ENCODE measurements at places on chromosomes 2 and 18.

DNA sequence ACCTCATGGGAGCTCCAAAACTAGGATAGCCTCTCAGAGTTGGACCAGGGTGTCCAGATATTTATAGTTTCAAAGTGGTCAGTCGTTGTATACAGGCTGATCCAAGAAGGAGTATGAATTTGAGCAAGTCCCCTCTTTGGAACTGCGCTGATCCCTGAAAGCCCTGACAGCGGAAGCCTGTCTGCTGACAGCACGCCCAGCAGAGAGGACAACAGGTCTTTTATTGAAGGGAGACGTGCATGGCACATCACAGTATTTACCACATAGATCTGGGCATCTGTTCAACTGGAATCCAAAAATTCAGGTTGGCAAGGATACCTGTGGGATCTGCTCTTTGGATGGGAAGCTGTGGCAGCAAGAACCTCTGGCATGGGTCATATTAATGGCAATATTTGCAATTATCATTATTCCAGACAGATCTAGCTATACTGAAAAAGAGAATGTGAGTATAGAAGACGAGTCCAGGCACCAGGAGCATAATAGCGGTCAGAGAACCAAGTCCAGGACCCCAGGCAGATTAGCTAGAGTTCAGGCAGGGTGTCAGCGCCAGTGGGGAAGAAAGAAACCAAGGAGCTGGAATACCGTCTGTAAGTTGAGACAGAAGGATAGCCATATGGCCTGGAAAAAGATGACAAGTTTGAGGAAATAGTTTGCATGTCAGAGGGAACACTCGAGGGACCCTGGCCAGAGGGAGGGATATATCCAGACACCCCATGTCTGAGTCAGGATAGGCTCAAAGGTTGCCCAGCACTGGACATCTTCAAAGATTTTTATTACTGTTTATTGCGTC is 260.4 kb upstream of the FANCL start:
- no peak for DNase-seq

- no peak for DNase-seq
Observed at GRCh38 chr2:232268636-232269165, 109.8 kb upstream of the ALPP start.

DNA sequence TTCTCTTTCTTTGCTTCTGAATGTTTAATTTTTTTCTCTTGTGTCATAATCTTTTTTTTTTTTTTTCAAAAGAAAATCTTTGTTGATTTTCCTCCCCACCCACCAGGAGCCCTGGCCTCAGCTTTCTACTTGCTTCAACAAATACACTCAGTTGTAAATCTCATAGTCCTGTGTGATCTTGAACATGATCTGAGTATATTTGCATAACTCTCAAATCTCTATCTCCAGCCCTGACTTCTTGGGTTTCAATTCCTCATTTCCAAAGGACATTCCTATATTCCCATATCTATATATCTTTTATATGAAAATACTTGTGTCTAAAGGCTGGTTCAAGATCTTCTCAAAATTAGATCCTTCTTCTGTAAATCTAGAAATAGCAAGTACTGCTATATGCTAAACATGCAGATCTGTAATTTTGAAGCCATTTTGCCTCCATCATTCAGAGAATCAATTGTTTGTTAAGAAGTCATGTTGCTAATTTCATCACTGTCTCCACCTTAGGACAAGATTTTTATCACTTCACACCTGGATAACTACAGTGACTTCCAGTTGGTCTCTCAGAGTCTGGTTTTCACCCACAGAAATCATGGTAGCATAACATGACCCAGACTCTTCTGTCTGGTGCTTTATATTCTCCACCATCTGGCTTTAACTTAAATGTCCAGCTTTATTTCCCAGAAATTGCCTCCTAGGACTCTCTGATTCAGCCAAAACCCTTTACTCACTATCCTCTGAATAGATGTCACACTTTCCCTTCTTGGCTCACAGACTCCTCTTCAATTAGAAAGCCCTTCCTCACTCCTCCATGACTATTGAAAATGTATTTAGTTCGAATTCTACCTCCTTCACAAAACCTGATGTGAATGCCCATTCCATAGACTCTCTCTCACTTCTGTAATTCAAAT is 98.1 kb downstream of the ZEB2 start:
- DNase-seq: no peak

GRCh38 chr2:15127876-15128275 is 433.3 kb downstream of the NBAS start:
- DNase-seq: no peak

- DNase-seq: no peak
Observed at GRCh38 chr2:32825291-32825712, 121.5 kb upstream of the LTBP1 start.

GRCh38 chr2:187532333-187533120 is 21.7 kb downstream of the TFPI start:
- no peak for DNase-seq

DNA sequence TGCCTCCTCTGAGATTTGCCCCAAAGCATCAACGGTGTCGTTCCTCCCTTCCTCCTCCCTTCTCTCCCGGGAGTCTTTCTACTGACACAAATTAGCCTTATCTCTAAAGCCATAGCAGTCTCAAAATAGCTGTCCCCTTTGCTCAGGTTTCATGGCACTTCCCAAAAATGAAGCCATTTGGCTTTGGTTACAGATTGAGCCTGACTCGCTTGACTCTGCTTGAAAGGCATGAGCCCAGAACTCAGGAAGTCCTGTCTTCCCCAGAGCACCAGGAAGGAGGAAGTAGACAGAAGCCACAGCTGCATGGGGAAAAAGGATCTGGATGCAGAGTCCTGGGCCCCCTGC is 234.4 kb upstream of the RGPD4 start:
- no peak for DNase-seq

DNA sequence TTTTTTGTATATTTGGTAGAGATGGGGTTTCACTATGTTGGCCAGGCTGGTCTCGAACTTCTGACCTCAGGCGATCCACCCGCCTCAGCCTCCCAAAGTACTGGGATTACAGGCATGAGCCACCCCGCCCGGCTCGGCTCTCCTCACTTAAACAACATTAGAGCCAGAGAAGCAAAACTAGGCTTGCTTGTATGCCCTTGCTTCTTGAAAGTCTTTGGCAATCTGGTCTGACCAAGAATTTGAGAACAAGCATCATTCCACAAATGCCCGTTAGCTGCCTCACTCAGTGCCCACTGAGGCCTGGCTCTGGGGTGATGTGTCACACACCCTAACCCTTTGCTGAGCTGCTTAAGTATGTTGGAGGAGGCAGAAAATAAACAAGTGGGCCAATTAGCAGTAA is 33.5 kb downstream of the SOWAHC start:
- DNase-seq: no peak

DNA sequence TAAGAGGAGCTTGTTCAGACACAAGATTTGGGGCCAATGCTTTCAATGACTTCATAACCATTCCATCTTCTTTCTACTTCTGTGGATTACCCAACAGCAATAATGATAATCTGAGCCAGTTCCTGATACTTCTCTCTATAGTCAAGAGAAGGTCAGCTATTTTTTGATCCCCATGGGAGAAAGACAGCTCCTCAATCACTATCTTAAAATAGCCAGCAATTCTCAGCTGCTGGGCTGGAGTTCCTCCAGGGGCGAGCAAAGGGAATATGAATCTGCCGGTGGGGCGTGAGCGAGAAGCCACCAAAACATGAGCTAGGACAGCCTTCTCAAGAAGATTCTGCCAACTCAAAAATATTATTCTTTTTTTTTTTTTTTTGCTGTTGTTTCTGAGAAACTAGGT is at the start of gene TMEM182:
TMEM182 (plus strand) TSS at position 269 of the 400 bp plus-strand sequence. CDS start 187 bp downstream, outside the sequence.
- DNase-seq: no peak

DNA sequence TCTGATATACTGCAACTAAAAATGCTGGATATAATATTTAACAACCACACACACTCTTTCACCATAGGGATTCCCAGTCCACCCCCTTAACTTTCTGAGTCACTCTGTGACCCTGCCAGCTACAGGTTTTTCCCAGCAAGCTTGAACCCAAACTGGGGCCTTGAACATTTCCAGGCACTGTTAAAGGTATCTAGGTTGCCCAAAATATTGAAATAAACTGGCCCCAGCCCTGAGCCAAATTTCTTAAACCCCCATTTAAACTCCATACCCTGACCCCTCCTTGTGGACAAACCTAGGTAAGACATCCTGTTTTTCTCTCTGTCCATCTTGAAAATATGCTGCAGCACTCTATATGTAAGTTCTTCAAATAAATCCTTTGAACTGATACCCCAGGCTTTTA is 19.7 kb upstream of the DCTN1 start:
- no peak for DNase-seq

DNA sequence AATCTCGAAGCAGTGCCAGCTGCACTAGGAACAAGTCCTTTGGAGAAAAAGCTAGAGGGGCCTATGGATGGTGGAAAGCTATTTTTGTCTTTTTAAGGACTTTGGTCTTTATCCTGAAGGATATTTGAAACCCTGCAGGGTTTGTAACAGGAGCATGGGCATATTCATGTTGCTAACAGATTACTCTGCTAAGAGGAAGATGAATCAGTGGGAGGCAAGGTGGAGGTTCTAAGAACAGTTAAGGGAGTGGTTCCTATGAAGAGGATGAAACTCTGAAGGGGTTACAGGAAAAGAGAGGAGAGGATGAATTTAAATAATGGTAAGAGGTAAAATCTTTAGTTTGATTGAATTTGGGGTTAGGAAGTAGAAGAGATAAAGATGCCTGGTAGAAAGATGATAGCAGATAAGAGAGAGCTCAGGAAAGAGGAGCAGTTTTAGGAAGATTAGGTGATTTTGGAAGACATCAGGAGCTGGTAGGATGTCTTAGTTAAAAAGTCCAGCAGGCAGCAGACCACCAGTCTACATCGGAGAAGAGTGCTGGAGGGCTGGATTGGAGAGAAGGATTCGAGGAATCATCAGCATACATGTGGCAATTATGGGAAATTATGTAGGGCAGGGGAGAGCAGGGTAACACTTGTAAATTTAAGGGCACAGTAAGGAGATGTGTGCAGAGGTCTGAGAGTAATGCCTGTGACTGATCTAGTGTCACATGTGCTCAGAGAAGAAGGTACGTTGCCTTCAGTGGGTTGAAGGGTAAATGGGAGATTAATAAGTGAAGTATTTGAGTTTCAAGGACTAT is 39.3 kb upstream of the C1GALT1C1L start:
- no peak for DNase-seq

DNA sequence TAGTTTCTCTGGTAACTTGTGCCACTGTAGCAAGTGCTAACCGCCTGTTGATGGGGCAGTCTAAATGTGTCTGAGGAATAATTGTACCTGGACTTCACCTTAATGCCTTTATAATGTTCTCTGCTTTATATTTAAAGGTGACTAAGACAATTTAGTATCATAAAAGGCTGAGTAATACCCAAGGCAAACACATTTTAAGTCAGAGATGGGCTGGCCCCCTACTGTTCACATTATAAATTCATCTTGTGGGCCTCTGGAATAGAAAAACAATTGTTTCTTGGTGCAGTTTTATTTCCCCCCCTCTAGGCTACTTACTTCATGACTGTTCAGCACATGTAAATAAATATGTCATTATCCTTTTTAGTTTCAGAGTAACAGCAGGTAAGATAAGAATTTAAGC is 559.3 kb upstream of the PIK3C3 start:
- DNase-seq: no peak

GRCh38 chr2:133841900-133842299 is 273.6 kb upstream of the NCKAP5 start:
- no peak for DNase-seq

GRCh38 chr2:152657043-152657442 is 60.2 kb downstream of the PRPF40A start:
- DNase-seq: no peak

All from NCI-H1436 treated with DMSO at 0.1 percent for 48 hours (cell line).